ENCODE measurements at places on chromosomes 1 and 21.

DNA sequence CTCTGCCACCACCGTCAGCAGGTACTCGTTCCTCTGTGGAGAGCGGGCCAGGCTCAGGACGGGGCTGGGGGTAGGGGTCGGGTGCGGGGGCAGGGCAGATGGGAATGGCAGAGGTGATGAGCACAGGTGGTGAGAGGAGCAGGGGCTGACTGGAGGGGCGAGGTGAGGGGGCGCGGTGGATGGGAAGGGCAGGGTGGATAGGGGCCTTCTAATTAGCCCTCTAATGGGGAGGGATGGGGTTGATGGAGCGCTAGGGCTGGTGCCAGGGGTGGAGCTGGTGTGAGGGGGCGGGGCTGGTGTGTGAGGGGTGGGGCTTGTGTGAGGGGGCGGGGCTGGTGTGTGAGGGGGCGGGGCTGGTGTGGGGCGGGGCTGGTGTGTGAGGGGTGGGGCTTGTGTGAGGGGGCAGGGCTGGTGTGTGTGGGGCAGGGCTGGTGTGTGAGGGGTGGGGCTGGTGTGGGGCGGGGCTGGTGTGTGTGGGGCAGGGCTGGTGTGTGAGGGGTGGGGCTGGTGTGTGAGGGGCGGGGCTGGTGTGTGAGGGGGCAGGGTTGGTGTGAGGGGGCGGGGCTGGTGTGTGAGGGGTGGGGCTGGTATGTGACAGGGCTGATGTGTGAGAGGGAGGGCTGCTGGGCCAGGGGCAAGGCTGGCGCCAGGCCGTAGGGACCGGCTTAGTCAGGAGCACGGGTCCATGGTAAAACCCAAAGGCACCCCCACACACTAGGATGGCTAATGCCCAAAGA lies 5.9 kb downstream of the KRTAP10-1 start:
- DNase-seq: no peak

GRCh38 chr1:59705466-59706302 lies 109.1 kb upstream of the HOOK1 start:
- no peak for DNase-seq

DNA sequence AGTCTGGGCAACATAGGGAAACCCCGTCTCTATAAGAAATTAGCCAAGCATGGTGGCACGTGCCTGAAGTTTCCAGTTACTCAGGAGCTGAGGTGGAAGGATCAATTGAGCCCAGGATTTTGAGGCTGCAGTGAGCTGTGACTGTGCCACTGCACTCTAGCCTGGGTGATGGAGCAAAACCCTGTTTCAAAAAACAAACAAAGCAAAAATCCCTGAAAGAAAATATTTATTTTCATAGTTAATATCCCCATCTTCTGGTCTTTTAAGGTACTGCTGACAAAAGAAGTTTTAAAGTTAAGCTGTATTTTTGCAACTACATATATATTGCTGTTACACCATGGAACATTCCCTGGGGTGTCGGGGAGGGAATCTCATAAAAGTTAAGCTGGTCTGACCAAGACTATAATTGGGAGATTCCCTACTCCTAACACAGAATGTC lies 26.0 kb downstream of the VAMP4 start:
- DNase-seq: no peak

- DNase-seq: no peak
Measured at GRCh38 chr1:94335447-94335846, 82.7 kb upstream of the ABCD3 start.

GRCh38 chr1:41687007-41687406 lies 202.5 kb upstream of the EDN2 start:
- DNase-seq: no peak

GRCh38 chr21:36557316-36557715 lies 77.4 kb upstream of the CLDN14 start:
- no peak for DNase-seq

DNA sequence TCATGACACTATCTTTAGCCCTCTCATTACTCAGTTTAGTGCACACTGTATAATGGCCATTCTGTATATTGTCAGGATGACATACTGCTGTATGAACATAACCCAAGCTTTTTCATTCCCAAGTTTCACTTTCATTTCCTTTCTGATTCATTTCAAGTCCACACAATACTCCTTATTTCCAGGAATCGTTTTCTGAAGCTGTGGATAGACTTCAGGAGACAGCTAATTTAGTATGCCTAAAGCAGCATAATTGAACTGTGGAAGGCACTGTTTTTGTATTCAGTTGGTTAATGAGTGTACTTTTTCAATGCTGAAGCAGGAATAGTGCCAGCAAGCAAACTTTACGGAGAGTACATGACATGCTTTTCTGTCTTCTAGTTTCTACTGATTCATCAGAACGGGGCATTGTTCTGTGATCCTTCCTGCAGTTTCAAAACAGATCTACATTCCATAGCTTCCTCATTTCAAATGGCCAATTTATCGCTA lies 578.5 kb upstream of the ZP4 start:
- DNase-seq: no peak

DNA sequence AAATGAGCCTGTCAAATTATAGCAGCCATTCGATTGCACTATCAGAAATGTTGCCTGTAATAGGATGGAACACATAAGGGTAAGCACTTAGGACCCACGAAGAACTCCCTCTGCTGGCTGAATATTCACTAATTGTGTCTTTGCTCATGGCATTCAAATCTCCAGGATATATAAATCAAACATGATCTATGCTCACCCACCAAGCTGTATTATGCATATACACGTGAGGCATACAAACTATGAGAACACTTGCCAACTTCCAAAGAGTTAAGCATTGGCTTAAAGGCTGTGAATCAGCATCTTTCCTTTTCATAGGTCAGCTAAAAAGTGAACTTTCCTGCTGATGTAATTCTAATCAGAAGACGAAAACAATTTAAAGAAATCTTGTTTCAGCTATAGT lies 34.5 kb downstream of the TMPRSS15 start:
- DNase-seq: no peak

DNA sequence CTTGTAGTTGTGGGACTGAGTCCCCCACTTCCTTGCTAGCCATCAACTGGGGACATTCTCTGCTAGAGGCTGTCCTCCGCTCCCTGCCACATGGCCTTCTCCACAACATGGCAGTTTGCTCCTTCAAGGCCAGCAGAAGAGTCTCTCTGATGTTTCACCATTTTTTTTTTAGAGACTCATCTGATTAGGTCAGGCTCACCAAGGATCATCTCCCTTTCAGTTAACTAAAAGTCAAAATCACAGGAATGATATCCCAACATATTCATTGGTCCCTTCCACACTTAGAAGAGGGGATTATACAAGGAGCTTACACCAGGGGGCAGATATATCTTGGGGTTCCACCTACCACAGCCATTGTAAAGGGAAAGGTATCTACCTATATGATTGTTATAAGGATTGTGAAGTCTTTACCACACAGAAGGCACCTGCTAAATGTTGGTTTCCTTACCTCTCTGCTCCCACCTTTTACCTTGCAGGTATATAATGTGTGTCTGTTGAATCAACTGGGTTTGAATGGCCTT lies 23.3 kb downstream of the RIMKLA start:
- DNase-seq: no peak

- DNase-seq: no peak
Measured at GRCh38 chr1:150365941-150366340, 2.0 kb downstream of the RPRD2 start.

DNA sequence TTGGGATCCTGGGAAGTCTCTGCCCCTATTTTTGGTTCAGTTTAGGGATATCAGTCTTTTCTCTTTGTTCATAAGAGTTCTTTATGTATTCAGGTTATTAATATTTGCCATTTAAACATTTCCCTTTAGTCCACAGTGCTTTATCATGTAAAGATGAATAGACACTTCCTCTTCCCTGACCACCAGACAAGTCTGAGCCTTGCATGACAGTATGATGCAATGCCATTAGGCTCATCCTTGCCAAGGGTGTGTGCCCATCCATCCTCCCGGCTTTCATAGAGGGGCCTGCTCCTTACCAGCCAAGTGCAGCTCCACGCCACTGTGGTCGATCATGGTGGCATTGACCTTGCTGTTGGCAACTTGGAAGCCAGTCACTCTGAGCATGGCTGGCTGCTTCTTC lies 52.1 kb downstream of the ZSCAN20 start:
- no peak for DNase-seq

DNA sequence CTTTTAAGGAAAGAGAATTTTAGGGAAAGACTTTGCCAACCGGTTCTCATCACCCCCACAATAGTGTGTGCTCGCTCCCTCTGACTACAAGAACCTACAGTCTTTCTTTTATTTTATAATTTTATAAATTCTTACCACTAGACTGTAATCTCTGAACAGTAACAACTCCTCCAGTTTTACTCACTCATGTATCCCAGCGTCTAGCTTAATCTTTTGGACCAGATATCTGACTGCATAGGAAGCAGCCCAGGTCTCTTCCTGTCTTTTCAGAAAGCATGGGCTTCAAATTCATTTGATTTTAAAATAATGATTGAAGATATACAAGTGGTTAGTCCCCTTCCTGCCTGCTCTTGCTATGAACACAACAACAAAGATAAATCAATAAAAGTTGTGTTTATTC lies 19.0 kb upstream of the DUSP10 start:
- no peak for DNase-seq

GRCh38 chr1:204932573-204932909 lies 61.9 kb downstream of the NFASC start:
- DNase-seq: no peak

- DNase-seq: no peak
Measured at GRCh38 chr1:165696625-165697100, 1.7 kb downstream of the ALDH9A1 start.

- DNase-seq: no peak
Measured at GRCh38 chr1:160863061-160863773, 530 bp upstream of the CD244 start.

DNA sequence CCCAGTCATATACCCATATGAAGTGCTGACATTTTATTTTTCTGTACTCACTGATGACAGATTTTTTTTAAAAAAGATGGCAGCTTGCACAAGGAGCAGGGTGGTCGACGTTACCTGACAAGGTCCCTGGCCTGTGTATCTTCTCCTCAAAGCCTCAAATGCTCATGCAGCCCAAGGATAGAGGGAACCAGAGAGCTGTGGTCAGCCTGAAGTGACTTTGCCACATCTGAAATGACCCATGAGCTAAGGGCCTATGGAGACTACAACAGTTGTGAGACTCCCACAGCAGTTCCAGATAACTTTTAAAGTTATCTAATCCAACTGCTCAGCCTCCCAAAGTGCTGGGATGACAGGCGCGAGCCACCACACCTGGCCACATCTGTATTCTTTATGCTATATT lies 131.1 kb downstream of the GLUL start:
- DNase-seq: no peak

GRCh38 chr1:112889052-112889768 lies 66.8 kb downstream of the SLC16A1 start:
- DNase-seq: no peak

DNA sequence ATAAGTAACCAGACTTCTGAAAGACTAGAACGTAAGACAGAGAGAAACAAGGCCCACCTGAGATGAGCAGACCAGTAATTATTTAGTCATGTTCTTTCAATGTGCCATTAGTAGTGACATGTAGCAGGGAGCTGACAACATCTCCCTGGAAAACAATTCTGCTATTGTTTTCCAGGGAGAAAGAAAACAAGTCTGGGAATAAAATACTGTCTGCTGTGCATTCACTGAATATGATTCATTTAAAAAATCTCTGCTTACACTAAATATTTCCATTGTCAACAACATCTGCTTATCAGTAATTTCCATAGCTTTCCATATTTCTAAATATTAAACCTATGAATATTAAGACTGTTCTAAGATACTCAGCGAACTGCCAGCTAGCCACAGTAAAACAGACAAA lies 80.0 kb downstream of the VCAM1 start:
- DNase-seq: no peak

- DNase-seq: no peak
Measured at GRCh38 chr1:87134625-87135328, 193.9 kb upstream of the LMO4 start.

DNA sequence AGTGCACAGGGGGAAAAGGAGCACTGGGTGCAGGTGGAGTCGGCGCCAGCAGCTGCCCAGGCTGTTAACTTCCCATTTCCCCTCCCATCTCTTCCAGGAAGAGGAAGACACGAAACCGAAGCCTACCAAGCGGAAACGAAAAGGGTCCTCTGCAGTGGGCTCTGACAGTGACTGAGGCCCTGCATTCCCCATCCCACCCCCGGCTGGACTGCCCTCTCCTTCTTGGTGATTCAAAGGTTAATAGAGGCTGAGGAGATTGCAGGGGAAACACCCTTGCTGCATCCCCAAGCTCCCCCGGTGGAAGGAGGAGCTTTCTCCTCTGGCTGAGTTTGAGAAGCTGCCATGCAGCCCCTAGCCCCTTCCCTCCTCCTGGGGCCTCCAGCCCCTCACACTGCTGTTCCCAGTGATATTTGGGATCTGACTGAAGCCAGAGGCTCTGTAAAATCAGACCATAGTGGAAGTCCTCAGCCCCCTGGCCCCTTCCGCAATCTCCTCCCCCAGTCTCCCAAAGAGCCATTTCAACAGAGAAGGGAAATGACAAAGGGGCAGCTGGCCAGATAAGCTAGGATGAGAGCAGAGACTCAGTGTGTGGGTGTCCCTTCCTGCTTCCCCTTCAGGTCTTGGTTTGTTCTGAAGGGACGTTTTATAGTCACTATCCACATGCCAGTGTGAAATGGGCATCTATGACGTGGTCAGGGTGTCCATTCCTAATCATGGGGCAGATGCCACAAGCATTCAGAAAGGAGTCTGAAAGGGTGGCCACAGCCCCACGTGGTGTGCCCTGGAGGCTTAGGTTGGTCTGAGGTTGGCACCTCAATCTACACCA lies 1.9 kb upstream of the SLC27A3 start:
- DNase-seq: no peak

GRCh38 chr1:63321785-63322113 lies 618 bp upstream of the FOXD3 start:
- no peak for DNase-seq

DNA sequence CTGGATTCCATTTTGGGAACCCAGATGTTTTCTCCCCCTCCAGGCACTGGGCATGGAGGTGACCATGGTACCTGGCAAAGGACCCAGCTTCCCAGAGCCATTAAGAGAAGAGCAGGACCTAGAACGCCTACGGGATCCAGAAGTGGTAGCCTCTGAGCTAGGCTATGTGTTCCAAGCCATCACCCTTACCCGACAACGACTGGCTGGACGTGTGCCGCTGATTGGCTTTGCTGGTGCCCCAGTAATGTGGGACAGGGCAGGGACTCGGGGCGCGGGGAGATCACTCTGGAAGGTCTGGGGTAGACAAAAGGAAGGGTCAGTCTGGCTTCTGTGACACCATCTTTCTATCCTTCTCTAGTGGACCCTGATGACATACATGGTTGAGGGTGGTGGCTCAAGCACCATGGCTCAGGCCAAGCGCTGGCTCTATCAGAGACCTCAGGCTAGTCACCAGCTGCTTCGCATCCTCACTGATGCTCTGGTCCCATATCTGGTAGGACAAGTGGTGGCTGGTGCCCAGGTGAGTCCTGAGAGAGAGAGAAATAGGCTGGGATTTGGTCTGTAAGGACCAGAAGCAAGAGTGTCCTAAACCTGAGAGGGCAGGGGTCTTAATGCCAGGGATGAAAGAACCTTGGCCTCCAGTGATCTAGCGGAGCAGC lies 1.6 kb downstream of the UROD start:
- DNase-seq: no peak
